A549 (cell line): ENCODE measurements at places on chromosomes 2 and 18. TPM values are rescaled to one million over a fixed set of nuclear protein-coding genes. Genes with fewer than 3 reads are reported as not detected.

DNA sequence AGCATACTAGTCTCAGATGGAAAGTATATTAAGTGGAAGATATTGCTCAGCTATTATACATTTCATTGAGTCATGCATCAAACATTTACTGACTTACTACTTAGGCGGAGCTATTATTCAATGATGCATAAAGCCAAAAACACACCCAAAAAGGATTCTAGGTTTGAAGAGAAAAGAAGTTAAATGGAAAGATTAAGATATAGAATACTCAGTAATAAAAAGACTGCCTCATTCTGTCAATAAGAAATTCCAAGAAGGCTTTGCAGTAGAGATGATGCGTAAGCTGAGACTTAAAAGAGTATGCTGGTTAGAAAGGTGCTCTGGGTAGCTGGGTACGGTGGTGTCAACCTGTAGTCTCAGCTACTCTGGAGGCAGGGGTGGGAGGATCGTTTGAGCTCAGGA, 27.6 kb downstream of the STK17B start:
- DNase-seq: no peak

DNA sequence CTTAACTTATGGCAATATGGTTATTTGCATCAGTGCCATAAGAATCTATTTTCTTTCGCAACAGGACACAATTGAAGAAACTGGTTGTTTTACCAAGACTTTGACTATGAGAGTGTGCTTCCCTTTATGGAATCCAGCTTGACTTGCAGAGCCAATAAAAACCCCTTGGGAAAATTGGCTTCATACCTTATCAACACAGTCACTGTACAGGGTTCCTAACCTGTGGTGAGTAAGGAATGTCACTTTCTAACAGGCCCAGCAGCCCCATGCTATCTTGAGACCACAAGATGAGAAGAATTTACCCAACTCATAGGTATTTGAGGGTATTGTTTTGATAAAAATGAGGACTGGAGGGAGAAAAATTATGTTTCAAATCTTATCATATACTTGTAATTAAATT, 418.5 kb upstream of the MAP2 start:
- no peak for DNase-seq

- no peak for DNase-seq
These were observed 579 bp downstream of the STAT4 start for GRCh38 chr2:191150230-191150599.

Gene GATA6
- polyA plus RNA-seq: 1.3 to 1.6 TPM (median 1.4 TPM) in 3 replicates

GRCh38 chr2:221161186-221161585, 410.9 kb downstream of the EPHA4 start:
- DNase-seq: no peak

Gene SP110
- polyA plus RNA-seq: 4.6 to 6.0 TPM (median 5.3 TPM) in 3 replicates

- DNase-seq: no peak
These were observed 170.4 kb upstream of the SESTD1 start for GRCh38 chr2:179435000-179435399.

- no peak for DNase-seq
These were observed 540.5 kb downstream of the SLC4A3 start for GRCh38 chr2:220167956-220168355.

Gene TUBA4A
- polyA plus RNA-seq: 450 to 495 TPM (median 462 TPM) in 3 replicates

Gene CENPA
- polyA plus RNA-seq: 41.6 to 45.7 TPM (median 43.7 TPM) in 3 replicates

Gene CROCC2
- not detected in 3 replicates for polyA plus RNA-seq

DNA sequence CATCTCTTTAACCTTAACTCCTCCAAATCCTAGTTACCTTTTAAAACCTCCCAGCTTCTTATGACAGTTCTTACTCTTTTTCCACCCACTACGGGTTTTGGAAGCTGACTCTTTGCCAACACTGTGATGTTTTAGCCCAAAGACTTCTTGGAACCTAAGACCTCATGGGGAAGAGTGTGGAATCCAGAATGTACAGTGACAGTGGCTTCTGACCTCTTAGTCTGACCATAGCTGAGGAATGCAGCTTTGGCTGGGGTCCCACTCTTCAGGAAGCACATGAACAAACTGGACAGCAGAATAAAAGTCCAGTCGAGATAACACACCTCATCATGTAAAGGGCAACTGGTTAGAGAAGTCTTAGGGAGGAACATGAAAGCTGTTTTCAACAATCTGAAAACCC, 161.1 kb upstream of the PKDCC start:
- DNase-seq: no peak

DNA sequence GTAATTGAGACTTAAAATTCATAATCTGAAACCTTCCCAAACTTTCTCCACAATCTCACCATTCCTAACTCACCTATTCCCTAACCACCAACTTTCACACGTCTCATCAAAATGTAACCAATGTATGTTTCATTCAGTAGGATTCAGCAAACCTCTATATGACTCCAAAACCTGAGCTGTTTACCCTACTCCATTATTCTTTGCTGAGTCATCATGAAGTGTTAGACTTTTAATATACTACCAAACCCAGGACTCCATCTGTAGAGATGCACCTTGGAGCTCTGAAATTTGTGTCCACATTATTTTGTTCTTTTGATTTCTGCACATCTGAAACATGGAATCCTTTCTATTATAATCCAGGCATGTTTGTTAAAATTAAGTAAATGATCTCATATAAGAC, 727.0 kb upstream of the PIK3C3 start:
- DNase-seq: no peak
